ENCODE measurements at places on chromosomes 3 and 15.
A peak's percentile ranks its signal among the peaks of the same experiment; 100 is the strongest.

DNA sequence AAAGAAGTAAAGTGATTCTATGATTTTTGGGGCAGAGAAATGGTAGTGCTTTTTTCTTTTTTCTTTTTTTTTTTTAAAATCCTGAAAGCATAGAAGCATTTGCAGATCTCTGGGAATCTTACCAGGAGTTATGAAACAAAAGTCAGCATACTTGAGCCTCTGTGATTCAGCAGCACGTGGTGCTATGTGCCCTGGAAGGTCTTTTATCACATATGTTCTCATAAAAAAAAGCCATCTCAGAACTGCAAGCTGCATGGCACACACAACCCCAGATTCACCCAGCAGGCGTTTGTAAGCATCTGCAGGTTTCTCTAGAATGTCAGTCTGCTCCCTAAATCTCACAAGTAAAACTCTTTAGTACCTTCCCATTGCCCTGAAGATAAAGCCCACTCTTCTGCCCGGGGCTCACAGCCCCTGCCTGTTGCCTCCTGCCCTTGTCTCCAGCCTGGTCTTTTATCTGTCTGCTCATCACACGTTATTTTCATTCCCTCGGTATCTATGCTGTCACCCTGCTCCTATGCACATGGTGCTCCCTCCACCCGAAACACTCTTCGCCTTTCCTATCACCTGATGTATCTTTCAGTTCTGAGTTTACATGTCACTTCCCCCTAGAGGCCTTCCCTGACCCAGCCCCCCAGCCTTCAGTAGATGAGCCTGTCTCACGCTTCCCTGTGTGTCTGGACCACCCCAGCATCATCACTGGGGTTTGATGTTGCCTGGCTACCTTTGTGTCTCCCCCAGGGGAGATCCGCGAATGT, 72.4 kb downstream of the CHDH start:
- DNase-seq = no peak

DNA sequence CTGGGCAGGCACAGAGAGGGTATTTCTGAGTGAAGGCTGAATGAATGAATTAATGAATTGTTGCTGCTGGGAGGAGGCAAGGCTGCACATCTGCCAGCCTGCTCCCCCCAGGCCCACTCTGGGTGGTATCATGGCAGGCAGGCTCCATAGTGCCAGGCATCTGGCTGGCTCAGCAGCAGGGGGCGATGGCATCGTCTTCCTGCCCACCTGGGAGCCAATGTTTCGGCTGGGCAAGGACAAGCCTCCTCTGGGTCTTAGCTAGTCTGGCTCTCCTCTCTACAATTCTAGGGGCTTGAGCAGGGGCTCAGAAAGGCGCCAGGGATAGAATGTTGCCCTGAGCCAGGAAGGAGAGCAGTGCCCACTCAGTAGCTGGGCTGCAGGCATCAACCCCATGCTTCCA, 1.7 kb upstream of the TLR9 start:
- no peak for DNase-seq

- no peak for DNase-seq
Measured at GRCh38 chr3:105232553-105232952, 134.2 kb upstream of the ALCAM start.

- no peak for DNase-seq
Measured at GRCh38 chr3:149705416-149705815, 46.9 kb downstream of the COMMD2 start.

DNA sequence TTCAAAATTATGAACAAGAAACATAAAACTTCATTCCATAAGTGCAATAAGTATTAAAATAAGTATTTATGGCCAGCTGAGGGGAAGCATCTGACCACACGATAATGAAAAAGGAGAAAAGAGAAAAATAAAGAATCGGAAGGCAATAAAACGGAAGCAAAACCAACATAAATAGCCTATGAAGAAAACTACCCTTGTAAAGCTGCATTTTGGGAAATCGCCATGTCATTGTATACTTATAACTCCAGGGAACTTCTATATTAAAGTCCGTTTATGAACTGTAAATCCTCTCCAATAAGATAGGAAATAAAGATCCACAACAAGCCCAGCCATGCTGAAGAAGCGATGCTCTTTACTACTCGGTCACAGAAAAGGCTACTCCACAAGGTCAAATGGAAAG, 47.7 kb downstream of the MORC1 start:
- DNase-seq = peak; percentile 44

DNA sequence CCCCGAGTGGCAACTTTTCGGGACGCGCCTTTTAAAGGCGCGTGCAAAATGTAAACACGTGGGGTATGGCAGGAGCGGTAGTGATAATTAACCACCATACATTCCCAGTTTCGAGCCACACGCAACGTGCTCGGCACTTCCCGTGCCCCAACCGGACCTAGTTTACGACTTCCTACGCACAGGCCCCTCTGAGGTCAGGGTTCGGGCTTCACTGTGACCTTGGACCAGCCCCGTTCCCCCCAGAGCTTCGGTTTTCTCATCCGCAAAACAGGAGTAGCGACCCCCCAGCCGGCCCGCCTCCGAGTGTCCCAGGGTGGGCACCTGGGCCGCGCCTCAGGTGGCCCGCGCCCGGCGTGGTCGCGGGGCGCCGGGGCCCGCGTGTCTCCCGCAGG, 451 bp downstream of the CHCHD4 start:
- DNase-seq = peak; percentile 69

- DNase-seq = no peak
Measured at GRCh38 chr3:41434781-41435180, 235.5 kb downstream of the CTNNB1 start.

DNA sequence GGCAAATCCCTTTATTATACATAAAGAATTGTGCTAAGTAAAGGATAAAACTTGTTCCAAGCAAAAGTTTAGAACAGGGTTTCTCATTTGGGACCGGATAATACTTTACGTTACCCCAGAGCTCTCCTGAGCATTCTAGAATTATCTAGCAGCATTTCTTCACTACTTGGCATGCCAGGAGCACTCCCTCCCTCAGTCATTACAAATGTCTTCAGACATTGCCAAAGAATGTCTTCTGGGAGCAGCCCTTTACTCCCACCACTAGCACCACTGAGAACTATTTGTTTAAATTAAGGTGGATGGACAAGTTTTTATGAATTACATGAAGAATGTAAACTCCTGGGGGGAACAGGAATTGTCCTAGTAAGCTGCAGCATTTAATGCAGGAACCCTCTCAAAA, 516.4 kb downstream of the GBE1 start:
- DNase-seq = no peak

DNA sequence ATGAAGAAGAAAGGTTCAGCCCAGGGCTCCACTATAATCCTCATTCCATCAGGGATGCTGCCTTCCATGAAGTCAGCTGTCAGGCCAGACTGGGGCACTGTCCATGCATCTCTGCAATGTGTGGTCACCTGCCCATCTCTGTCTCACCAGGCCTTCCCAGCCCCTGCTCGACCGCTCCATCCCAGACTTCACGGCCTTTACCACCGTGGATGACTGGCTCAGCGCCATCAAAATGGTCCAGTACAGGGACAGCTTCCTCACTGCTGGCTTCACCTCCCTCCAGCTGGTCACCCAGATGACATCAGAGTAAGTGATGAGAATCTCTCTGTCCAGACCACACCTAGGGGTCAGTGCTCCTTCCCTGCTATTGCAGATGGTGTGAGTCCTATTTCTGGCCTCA, 454.1 kb downstream of the EPHB1 start:
- no peak for DNase-seq

- DNase-seq = peak; percentile 33
Measured at GRCh38 chr15:67433495-67434099, 87.3 kb upstream of the C15orf61 start.

DNA sequence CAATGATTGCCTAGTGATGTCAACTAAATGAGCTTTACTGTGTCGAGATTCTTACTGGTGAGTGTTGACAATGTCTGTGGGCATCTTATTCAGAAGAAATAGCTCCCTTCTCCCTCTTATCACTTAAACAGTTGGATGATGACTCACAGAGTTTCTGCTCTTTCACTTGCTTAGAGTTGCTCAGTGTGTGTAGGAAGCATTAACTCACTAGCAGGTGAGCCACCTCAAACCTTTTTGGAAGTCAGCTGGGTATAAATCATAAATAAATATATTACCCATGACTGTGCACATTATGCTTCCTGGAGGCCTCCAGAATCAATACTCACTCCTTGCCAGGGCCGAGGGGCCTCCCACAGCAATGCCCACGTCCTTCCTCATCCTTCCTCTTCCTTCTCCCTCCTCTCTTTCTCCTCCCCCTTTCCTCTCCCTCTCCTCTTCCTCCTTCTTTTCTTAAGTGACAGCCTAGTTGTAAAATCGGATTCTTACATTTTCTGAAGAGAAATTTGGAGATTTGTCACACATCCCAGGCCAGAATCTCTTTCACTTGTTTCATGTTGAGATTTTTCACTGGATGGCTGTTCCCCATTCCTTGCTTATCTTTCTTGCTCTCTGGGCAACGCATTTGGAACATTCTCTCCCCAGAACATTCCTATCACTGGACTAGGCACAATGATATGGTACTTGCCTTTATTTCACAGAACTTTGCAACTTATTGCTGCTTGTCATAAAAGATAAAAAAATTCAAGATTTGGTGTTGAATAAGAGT, 17.5 kb downstream of the SHC4 start:
- DNase-seq = no peak

DNA sequence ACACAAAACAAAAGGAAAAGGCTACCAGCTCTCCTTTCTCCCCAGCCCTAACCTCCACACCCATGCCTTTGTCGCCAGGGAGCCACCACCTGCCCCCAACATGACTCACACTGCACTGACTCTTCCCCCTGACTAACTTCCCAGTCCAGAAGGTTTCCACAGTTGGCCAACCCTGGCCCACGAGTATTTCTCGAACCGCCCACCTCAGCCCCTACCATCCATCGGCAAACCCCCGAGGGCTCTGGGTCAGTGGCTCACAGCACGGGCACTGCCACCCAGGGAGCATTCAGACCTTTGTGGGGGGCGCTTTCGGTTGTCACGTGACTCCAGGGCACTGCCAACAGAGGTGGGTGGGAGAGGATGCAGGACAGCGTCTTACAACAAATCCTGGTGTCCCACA, 152.3 kb downstream of the LRRC28 start:
- DNase-seq = no peak

- DNase-seq = no peak
Measured at GRCh38 chr15:51812598-51812997, 16.9 kb upstream of the TMOD3 start.
